ENCODE measurements at places on chromosomes 3 and 15. TPM values are rescaled to one million over a fixed set of nuclear protein-coding genes. Genes with fewer than 3 reads are reported as not detected.
A peak's percentile ranks its signal among the peaks of the same experiment; 100 is the strongest.

- no peak for DNase-seq
Measured at GRCh38 chr3:129758785-129759320, 134.7 kb downstream of the TMCC1 start.

DNA sequence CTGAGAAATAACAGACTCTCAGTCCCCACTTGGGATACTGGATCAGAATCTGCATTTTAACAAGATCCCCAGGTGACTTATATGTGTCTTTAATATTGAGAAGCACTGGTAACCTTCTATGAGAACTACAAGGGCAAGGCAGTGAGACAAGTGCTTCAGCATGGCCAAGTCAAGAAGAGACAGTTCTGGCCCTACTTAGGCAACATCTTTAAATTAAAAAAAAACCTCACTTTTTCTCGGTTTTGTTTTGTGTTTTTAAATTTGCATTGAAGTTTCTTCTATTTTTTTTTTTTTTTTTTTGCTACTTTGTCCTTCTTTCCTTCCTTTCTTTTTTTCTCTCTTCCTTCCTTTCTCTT is 42.5 kb upstream of the SPTSSB start:
- no peak for DNase-seq

DNA sequence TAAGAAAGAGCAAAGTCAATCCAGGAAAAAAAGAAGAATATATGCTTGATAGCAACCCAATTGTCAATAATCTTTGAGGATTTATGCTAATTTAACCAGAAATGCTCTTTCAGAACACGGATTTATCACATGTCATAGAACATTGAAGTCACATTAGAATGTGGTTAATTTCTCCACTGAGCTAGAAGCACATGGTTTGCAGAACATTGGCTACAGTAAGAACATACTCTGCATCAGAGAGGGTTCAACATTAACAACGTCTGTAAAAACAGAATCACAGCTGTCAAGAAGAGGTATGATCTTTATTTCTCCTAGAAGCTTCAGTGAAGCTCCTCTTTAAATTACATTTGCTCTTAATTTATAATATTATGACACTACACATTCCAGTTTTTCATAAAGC is 619.7 kb upstream of the AGTR1 start:
- DNase-seq: no peak

- no peak for DNase-seq
Measured at GRCh38 chr3:186044427-186044826, 64.5 kb downstream of the ETV5 start.

The ARPP21 gene
- polyA plus RNA-seq: not detected

DNA sequence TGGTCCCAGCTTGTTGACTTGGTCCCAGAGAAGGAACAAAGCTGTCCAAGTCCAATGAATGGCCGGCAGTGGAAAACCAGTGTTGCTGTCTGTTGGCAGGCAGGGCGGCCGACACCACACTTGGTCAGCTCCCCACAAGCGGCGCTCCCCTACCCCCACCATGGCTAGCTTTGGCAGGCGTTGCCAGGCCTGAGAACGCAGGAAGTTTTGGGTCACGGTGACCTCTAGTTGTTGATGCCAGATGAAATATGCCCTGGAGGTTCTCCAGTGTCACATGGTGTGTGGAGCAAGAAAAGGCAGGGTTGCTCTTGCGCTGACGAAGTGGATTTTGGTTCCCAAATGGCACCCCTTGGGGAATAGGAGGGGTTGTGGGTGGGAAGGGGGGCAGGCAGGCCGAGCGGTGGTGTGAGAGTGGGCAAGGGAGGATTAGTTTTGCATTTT is 72.7 kb upstream of the TPRG1 start:
- DNase-seq: no peak

GRCh38 chr3:126300001-126300760 is 57.0 kb downstream of the KLF15 start:
- no peak for DNase-seq

The RETNLB gene
- polyA plus RNA-seq: not detected

DNA sequence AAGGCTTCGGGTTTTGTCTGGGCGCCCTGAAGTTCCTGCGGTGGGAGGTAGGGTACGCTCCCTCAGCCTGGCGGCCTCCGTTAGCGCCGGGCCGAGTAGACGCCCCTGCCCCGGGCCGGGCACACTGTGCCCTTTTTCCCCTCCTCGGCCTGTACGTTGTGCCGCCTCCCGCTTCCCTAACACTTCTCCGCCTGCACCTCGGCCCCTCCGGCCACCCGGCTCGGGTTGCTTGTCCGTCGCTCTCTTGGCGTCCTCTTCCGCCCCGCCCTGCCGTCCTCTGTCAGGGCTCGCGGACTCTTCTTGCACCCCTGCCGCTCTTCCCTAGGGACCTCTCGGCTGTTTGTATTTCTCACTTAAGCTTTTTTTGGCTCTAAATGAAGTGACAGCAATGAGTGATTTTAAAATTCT is 384 bp downstream of the KNL1 start:
- peak; percentile 54 for DNase-seq

The AHSG gene
- not detected for polyA plus RNA-seq

The COL6A5 gene
- not detected for polyA plus RNA-seq

DNA sequence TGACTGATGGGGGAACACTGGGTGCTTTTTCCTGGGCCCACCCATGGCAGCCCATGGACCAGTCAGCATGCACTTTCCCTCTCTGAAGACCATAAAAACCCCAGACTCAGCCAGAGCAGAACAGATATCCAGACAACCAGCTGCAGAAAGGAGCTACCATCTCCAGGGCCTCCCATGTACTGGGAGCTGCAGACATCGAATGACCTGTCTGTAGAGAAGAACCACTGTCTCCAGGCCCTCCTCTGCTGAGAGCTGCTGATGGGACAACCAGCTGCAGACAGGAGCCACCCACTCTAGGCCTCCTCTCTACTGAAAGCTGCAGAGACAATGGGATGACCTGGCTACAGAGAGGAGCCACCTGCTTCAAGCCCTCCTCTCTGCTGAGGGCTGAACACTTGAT is 66.6 kb downstream of the PROS1 start:
- DNase-seq: no peak

- DNase-seq: no peak
Measured at GRCh38 chr15:44315126-44315525, 26.6 kb downstream of the GOLM2 start.

DNA sequence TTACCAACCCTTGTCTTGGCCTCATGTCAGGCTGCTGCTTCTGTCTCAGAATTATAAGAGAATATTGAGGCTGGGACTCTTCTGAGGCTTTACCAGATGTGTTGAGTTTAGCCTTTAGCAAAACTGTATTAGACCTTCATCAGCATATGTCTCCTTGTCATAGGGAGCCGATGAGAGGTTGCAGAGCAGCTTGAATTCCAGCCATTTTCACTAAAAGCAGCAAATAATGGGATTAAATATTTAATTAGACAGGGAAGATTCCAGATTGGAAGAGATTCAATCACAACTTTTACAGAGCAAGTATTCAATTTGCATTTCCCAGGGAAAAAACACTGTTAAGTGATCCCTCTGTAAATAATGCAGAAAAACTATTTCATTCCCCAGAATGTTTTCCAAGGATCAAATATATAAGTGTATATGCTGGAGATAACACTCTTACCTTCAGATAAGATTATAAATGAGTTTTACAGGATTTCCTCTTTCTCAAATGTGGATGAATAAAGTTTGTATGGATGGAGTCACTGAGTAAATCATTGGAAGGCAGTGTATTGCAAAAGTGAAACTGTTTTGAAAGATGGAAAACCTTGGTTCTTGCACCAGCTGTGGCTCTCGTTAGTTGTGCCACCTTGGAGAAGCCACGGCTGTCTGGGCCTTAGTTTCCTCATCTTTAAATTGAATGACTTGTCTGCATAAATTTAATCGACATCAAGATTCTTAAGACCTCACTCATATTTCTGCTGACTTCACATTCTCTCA is 466.4 kb upstream of the SGO1 start:
- no peak for DNase-seq

The SCAMP5 gene
- 15.0 TPM for polyA plus RNA-seq

The FBXL2 gene
- 7.5 TPM for polyA plus RNA-seq

DNA sequence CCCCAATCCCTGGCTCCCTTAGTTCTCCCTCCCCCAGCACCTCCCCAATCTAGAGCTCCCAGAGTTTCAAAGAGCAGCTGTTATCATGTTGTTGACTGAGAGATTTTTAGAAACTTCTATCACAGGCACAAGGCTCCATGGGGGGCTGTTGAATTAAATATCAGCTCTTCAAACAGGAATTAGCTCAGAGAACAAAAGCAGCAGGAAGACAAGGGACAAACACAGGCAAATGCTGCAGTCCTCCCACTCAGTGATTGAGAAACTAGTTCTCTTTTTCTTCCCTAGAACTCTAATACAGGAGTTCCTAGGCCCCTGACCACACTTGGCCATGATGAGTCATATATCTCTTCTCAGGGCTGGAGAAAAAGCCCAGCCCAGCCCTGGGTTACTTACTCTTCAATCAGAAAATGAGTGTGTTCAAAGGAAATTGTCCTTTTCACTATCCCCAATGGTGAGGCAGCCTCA is 262.1 kb downstream of the IGSF11 start:
- no peak for DNase-seq

All from A549 (cell line).